ENCODE measurements at places on chromosomes 4 and X.

GRCh38 chr4:44632089-44632488, 19.3 kb downstream of the YIPF7 start:
- DNase-seq, result no peak

GRCh38 chrX:139725720-139726119, 17.8 kb upstream of the MCF2 start:
- no peak for DNase-seq

DNA sequence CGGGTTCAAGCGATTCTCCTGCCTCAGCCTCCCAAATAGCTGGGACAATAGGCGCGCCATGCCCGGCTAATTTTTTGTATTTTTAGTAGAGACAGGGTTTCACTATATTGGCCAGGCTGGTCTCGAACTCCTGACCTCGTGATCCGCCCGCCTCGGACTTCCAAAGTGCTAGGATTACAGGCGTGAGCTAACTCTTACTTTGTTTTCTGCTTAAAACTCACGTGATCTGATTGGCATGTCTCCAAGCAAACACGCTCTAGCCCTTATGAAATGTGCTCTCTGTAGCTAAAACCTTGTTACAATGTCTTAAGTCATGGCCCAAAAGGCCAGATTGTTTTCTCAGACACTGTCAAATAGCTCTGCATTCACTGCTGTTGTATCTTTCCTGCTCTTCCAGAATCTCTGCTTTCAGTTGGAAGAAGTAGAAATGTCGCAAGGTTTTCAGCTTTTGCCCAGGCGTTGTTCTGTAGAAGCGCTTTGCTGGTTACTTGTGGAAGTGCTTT, 39.7 kb upstream of the OGT start:
- no peak for DNase-seq

- no peak for DNase-seq
These were observed 13.2 kb upstream of the HCCS start for GRCh38 chrX:11097933-11098332.

DNA sequence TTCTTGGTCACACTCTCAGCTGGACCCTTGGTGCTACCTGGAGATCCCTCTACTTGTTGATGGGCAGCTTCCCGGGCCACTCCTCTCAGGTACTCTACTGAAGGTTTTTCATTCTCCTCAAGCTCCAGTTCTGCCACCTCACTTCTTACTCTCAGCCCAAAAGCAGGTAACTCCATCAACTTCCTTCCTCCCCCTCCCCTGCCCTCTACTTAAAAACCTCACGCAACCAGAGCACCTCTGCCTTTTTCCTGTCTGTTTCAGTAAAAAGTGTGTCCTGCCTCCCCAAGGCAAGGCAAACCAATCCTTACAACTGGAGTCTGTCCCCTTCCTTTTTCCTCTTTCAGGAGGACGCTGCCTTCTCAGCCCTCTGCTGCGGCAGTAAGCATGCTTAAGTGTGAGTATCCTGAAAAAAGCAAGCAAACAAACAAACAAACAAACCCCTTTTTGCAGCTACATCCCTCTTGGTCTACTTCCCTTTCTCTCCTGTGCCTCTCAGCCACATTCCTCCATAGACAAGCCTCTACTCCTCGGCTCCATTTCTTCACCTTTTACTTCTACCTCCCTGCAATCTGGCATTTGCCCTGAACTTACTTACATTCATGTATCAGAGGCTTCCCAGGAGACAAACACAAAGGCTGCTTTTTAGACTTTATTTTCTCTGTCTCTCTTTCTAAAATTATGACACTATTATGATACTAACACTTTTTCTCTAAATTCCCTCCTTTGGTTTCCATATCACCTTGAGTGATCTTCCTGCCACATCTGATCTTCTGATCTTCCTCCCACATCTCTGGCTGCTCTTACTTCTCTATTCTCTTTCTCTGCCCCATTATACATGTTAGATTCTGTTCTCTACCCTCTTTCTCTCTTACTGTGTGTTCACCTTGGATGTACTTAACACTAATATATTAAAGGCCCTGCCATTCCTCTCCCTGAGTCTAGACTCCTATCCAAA, 5.4 kb downstream of the ALPK1 start:
- no peak for DNase-seq

GRCh38 chrX:119459181-119459580, 9.1 kb upstream of the SLC25A5 start:
- DNase-seq, result no peak

- no peak for DNase-seq
These were observed 56.9 kb upstream of the GPRIN3 start for GRCh38 chr4:89364541-89364940.

DNA sequence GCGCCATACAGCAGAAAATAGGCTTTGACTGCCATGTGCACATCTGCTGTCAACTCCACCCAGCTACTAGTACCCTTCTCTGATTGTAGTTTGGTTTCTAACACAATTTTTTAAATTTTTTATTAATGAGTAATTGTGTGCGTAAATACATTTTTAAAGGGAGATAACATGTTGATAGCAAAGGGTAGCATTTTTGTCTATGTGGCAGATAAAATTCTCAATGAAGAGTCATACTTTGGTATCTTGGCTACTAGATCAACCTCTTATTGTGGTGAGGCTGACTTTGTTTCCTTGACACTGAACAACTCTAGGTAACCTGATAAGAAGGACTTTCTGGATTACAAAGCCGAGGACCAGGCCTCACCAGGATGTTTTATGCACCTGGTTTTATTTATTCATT, 9.5 kb downstream of the ADH4 start:
- no peak for DNase-seq

DNA sequence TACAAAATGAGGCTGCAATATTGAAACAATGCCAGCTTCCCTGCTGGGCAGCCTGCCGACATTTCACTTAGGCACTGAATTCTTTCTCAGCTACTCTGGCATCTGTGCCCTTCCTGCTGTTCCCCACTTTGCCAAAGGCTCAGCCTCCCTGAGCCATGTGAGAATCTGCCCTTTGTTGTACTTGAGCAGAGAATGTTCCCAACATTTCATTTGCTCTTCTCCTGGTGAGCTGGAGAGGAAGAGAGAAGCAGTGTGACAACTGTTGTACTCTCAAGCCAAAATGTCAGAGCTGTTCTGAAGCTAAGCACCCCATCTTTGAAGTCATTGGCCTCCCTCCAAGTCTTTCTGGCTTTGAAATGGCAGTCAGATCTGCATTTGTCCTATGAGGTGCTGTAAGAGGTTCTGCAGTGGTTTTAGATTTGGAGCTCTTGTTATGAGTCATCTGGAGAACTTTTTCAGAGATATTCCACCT, 32.5 kb downstream of the LANCL3 start:
- no peak for DNase-seq

- no peak for DNase-seq
These were observed 2.0 kb downstream of the MID1IP1 start for GRCh38 chrX:38803243-38803587.

DNA sequence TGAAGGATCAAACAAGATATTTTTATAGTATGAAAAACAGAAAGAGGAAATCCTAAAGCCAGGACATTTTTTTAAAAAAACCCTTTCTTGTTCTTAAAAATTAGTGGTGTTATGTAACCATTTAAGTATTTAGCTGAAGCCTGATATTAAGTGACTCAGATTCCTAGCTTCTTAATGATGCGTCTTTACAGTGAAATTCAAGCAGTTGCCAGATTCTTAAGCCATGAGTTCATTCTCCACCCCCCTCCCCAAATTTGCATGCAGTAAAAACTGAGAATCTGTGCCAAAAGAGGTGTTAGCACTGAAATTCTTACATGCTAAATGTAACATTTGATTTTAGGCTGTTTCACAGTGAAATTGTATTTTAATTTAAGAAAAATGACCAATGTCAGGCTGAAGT, 180.8 kb downstream of the RAPGEF2 start:
- DNase-seq, result no peak

DNA sequence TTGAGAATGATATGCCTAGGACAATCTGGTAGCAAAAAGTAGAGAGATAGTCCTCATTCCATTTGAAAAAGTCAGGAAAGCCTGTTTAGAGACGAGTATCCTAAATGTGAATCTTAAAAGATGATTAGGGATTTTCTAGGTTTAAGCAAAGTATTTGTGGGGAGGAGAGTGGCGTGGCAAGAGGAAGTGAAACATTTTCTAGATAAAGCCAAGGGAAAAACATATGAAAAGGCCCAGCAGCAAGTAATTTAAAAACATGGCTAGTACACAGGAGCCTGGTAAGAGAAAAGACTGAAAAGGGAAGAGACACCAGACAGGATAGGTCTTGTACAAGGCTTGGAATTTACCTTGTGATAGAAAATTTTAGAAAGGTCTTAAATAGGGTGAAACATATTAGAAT, 45.9 kb downstream of the CORIN start:
- DNase-seq, result no peak

DNA sequence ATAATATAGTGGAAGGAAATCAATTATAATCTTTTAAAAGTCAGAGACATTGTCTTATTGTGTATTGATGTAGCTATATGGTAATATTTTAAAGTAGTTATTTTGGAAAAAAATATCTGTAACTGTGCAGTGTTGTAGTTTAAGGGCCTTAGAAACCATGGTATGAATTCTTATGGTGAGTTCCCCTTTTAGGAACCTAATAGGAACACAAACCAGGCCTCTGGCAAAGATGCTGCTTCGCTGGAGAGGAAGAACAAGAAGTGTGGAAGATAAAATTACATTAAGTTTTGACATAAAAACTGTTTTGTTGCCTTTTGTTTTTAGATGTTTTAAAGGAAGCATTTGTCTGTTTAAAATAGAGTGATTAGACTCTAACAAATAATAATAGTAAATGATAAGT, 10.9 kb upstream of the TMPRSS11D start:
- DNase-seq, result no peak

GRCh38 chr4:56671860-56672259, 9.2 kb downstream of the HOPX start:
- no peak for DNase-seq

DNA sequence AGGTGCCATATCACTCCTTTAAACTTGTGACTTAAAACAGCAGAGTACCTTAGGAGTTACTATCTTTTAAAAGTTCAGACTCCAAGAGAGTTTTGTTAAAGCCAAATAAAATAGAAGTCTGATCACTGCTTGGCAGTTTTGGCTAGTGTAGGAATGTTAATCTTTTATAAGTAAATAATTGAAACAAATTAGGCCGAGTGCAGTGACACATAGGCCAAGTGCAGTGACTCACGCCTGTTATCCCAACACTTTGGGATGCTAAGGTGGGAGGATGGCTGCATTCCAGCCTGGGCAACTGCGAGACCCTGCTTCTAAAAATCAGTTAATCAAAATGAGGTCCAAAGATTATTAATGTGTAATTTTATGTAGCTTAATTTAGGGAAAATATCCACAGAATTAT, 37.2 kb downstream of the WDR44 start:
- DNase-seq, result no peak

DNA sequence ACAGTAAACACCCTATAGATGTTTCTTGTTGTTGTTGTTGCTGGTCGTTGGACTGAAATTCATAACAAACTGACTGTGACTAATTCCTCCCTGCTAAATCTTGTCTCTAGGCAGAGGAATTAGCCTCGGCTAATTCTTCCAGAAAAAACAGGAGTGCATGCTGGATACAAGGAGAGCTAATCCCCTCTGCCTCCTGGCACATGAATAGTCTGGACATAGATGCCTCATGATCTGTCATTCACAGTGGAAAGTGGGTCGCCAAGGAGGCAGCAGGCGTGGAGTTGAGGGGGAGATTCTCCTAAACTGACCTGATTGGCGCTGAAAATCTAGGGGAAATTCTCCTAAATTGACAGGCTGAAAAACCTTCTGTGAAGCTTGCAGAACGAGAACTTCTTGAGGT, 220.1 kb downstream of the DCTD start:
- DNase-seq, result no peak

GRCh38 chr4:150240011-150240410, 161.8 kb downstream of the DCLK2 start:
- no peak for DNase-seq

- DNase-seq, result no peak
These were observed 13.3 kb upstream of the UBA6 start for GRCh38 chr4:67714248-67714583.

DNA sequence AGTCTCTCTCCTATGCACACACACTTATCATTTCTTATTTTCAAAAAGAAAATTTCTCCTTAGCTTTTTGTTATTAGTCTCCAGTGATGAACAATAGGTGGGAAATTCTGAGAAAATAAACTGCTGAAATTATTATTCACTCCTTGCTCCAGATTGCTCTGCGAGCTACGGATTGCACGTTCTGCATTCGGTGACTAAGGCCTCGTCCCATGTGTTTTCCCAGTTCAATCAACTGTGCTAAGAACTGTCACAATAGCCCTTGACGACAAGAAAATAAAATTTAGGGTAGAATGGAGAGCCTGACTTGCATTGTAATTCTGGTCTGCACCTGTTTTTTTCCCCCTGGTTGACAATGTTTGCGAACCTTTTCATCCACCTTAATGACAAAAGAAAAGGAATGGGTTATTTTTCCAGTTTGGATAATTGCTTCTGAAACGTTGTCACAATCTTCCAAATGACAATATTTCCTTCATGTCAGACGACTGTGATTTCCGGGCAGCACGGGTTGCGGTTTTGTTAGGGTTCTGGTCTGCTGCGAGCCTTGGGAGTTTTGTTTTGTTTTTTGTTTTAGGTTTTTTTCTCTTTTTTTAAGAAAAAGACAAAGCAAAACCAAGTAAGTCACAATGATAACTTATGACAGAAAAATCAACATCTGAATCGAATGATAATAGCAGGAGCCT, 124.5 kb upstream of the NOCT start:
- DNase-seq, result no peak

DNA sequence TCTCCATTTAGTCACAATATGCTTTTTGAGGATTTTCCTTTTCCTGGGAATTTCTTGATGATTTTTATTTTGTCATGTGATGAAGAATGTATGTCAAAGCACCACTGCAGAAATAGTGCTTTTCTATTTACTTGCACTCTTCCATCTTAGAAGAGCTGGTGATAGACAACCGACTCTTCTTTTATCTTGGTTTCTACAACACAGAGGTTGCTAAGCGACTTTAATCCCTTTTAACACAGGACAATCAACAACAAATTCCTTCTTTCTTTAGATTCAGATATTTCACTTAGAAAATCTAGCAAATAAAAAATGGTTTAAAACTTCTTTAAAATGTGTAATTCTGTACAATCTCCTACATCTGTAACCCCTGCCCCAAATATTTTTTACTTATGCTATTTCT, 34.6 kb downstream of the TET2 start:
- DNase-seq, result no peak

- DNase-seq, result no peak
These were observed 36.5 kb downstream of the USP9X start for GRCh38 chrX:41121766-41122165.

GRCh38 chr4:141254326-141254725, 33.6 kb downstream of the ZNF330 start:
- no peak for DNase-seq

- no peak for DNase-seq
These were observed 290.0 kb downstream of the ANK2 start for GRCh38 chr4:113339430-113339813.

GRCh38 chr4:164484551-164484950, 269.4 kb upstream of the SMIM31 start:
- DNase-seq, result no peak
